ENCODE measurements at places on chromosomes 6 and 20. TPM values are rescaled to one million over a fixed set of nuclear protein-coding genes. Genes with fewer than 3 reads are reported as not detected.

GRCh38 chr20:23092384-23092756 is 6.2 kb upstream of the CD93 start:
- ATAC-seq = peak; percentile 86

GRCh38 chr6:42748203-42748898 is 2.4 kb upstream of the TBCC start:
- no peak for ATAC-seq

- ATAC-seq = no peak
Observed at GRCh38 chr6:15037253-15037652, 208.6 kb upstream of the JARID2 start.

Gene SNAP91
- total RNA-seq = 48.4 TPM
